OCI-LY7 (cell line): ENCODE measurements at places on chromosomes 2 and 18.
A peak's percentile ranks its signal among the peaks of the same experiment; 100 is the strongest.

DNA sequence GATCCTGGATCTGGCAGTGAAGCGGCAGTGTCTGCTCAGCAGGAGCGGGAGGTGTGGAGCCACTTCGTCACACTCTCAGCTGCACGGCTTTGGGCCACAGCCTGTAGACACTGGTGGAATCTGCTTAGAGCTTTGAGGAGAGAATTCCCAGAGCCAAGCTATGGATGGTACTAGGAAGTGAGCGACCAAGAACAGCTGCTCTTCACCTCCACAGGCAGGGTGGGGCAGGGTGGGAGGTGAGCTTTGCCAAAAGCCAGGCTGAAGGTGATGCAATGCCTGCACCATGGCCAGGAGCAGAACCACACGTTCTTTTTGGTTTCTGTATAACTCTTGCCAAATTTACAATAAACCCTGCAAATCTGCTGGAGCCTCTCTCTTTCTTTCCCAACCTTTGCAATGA, 226.1 kb downstream of the ANKRD30B start:
- DNase-seq: no peak

GRCh38 chr2:211944572-211944971, 594.0 kb downstream of the ERBB4 start:
- peak; percentile 19 for DNase-seq

GRCh38 chr18:73824671-73825070, 323.0 kb downstream of the FBXO15 start:
- no peak for DNase-seq

- DNase-seq: no peak
Measured at GRCh38 chr2:15936277-15937104, 3.9 kb upstream of the MYCN start.

DNA sequence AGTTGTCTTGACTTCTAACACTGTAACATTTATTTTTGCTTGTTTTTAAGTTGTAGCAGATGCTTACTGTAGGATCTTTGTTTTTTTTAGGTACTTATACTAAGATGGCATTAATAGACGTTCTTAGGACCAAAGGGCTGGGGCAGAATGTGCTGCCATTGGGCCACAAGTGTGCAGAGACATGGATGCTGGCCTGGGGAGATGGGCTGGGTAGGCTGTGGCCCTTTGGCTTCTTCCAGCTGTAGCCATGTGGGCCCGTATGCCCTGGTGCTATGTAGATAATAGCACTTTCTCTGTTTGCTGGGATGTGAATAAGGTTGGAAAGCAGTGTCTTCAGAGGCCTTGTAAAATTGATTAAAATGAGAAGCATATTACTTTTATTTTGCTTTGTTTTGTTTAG, 18.8 kb downstream of the RAB31 start:
- DNase-seq: no peak

DNA sequence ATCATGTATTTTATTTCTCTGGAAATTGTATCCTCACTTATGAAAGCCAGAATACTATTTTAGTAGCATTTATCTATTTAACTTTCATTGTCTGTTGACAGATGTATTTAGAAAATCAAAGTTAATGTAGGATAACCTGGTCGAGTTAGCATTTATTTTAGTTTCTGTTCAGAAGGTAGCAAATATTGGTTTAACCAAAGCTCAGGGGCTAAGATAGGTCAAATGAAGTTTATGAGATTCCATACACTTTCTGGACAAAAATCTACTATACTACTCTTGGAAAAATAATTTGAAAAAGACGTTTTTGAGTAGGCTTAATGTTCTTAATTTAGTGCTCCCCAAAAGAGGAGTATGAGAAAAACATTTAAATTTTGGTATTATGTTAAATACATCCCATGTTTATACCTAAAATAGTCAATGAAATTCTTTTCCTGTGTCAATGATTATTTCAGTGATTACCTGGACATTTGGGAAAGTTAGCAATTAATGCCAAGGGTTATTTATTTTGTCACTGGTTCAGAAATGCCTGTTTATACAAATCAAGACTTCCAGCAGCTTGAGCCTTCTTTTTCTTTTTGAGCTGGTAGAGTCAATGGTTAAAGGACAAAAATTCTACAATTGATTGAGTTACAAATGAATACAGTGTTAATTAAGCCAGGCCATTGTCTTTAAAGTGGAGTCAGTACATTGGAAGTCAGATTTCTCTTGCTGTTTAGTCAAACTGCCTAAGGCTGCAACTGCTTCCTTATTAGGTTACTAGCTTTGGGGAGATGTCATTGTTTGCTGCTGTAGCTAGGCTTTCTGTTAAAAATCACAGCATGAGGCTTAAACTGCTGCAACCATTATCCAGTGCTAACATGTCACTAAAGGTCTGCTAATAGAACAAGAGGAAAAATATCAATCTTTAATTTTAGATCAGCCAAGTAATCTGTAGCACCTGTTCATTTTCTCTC, 182.3 kb downstream of the CAMKMT start:
- no peak for DNase-seq

- DNase-seq: no peak
Measured at GRCh38 chr2:194842871-194843270, 814.2 kb upstream of the SLC39A10 start.

DNA sequence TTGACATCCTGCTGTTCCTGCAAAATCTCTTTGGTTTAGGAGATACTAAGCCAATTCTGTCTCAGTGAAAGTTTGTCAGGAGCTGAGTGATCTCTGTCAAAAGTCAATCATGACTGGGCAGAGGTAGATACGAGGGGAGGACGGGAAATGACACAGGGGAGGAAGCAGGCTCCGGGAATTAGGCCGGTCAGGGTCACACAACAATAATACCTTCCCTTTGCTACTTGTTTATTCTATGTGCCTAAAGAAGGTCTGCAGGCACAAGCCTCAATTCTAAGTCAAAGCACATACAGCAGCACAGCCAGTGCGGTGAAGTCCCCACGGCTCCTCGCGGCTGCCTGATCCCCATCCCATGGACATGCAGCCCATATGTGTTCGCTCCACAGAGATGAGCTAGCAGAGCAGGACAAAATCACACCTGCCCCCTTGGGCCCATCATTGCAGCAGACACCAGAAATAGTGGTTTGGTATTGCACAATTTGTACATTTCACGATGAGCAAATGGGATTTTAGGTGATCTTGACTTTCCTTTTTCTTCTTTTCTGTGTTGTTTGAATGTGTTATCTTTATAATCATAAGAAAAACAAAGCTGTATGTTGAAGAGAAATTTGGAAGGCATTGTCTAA, 141.4 kb downstream of the VAPA start:
- DNase-seq: no peak

- DNase-seq: no peak
Measured at GRCh38 chr2:181949047-181949446, 36.6 kb upstream of the PPP1R1C start.

DNA sequence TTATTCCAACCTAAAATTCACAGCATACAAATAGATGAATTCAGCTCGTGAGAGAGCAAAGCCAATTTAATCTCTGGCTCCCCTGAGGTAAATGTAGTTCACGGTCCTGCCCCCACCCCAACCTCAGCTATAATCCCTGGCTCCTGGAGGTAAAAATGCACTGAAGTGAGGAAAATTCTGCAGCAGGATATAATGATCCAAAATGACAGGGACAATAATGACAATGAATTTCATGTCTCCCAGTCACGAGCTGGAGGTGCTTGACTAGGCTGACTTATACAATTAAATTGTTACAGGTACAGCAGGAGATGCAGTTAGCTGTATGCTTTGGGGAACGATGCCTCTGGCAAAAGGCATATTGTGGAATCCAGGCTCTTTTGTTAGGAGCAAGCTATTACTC, 82.0 kb downstream of the GPD2 start:
- DNase-seq: no peak

- DNase-seq: peak; percentile 63
Measured at GRCh38 chr2:8520791-8521344, 161.0 kb upstream of the ID2 start.

GRCh38 chr2:42248846-42249245, 79.7 kb downstream of the EML4 start:
- DNase-seq: no peak

- DNase-seq: no peak
Measured at GRCh38 chr2:218999881-219000568, 6.8 kb upstream of the CRYBA2 start.

DNA sequence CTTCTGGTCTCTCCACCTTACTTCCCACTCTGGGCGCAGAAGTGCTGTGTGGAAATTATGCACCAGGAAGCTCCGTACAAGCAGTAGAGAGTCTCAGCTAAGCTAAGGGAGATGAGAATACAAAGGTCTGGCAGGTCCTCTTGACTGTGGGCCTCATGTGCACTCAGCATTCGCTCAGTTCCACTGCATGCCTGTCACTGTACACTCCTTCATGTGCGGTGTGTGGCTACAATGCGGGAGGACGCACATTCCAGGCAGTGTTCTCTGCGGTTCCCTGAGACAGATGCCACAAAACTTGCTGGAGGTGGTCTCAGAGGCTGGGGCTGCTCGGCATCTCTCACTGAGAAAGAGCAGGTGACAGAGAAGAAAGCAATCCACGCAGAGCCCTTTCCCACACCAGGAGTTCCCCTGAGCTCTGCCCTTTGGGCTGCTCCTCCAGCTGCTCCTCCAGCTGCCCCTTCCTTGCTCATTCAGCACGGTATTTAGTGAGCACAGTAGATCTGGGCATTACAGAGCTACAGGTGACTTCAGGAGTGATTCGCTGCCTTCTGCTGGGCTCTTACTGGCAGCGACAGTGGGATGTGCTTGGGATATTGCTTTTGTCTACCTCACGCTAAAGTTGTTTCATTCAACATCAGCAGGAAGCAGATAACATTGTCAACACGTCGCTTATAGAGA, 176.6 kb downstream of the SH3RF3 start:
- DNase-seq: no peak

GRCh38 chr18:50203801-50204604, 9.1 kb upstream of the MYO5B start:
- DNase-seq: no peak

GRCh38 chr2:241561832-241562231, 3.3 kb downstream of the BOK start:
- no peak for DNase-seq

DNA sequence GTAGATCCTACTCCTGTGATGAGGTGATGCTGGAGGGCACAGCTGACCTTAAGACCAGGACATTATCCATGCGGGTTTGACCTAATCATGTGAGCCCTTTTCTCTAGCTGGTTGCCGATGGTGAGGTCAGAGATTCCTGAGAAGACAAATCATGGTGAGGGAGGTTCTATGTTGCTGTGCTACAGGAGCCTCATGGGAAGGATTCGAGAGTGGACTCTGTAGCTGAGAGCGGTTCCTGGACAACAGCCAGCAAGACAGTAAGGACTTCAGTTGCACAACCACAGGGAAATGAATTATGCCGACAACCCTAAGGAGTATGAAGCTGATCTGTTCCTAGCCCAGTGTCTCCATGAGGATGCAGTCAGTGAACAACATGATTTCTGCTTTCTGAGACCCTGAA, 80.4 kb downstream of the EPB41L3 start:
- DNase-seq: no peak

DNA sequence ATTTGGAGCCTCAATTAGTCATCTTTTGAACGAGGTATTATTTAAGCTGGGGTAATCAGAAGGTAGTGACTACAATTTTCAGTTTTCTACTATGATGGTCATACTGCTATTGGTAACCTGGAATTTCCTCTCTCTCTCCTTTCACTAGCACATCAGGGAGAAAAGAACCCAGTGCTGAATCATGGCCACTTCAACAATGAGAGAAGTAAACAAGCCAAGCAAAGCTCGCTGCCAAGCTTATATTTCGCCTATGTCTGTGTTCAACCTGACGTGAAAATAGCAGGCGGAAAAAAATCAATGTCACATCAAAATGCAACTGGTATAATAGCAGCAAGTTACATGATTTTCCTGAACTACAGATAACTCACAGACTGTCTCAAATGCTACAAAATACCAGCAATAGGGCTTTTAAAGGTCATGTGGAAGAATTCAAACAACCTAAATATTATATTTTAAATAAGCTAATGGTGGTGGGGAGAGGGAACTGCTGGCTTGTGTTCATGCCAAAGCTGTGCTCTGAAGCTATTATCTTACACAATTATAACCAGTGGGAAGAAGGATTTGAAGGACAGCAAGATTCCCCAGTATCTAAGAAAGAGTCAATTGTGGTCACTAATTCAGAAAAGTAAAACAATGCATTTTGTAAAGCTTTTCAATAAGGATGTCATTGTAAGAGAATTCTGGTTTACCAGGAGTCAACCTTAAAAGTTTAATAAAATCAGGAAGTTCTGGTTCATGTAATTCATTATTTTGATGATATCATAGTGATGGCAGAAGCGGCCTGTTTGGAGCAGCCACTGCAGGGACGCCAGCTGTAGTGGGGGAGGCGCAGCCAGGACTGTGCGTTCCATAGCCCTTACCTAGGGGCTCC, 38.0 kb downstream of the RNF152 start:
- no peak for DNase-seq

- DNase-seq: no peak
Measured at GRCh38 chr2:203959265-203959664, 22.7 kb downstream of the ICOS start.

DNA sequence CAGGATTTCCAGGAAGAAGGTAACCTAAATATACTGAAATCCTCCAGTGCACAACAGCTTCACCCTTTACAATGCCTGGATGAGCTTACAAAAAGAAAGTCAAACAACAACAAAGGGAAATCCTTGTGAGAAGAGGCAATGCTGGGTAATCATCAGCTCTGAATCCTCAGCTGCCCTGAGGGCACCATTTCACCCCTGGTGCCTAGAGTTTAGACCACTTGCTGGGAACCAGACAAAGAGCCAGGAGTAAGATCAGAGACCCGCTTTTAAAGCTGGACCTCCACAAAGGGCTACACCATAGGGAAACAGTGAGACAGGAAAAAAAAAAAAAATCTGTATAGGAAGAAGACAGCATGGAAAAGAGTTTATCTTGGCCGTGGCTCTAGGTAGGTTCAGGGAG, 97.0 kb downstream of the FOXI3 start:
- no peak for DNase-seq

DNA sequence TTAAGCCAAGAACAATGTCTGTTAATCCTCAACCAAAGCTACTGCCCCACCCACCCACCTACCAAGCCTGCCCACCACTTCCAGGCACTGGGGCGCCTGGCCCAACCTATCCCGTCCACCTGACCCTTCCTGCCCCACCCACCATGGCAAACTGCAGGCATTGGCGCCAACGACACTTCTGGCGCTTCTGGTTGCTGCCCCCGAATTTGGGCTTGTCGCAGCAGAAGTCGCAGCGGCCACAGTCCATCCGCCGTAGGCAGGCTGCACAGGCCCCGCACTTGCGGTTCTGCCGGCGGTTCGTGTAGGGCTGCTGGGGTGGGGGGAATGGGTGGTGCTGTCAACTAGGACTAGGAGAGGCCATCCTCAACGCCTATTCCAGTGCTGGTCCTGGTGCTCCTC, 7.3 kb downstream of the MBD1 start:
- DNase-seq: no peak

DNA sequence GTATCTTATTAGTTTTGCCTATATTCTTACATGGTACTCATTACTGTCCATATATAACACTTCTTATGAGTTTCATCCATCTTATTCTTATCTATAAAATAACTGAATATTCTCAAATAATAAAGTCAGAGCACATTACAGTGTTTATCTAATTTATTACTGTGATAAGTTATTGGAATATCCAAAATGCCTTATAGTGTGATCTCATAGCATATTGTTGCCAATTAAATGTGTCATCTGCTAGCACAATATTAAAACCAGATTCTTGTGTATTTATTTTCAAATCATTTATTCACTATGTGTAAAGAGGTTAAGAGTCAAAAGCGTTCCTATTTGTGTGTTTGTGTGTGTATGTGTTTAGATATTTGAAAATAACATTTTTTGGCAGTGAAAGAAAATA, 151.9 kb downstream of the WDR7 start:
- no peak for DNase-seq

- no peak for DNase-seq
Measured at GRCh38 chr18:62109676-62110075, 77.2 kb downstream of the PIGN start.

GRCh38 chr2:120334068-120334467, 11.9 kb upstream of the INHBB start:
- DNase-seq: no peak
